Activated CD8-positive, alpha-beta memory T cell treated with anti-CD3 and anti-CD28 coated beads, Interleukin-2, amount 10 ng/mL, durations not matched to agents 7 days and 5 days (primary cell): ENCODE measurements at places on chromosomes 4 and X.

DNA sequence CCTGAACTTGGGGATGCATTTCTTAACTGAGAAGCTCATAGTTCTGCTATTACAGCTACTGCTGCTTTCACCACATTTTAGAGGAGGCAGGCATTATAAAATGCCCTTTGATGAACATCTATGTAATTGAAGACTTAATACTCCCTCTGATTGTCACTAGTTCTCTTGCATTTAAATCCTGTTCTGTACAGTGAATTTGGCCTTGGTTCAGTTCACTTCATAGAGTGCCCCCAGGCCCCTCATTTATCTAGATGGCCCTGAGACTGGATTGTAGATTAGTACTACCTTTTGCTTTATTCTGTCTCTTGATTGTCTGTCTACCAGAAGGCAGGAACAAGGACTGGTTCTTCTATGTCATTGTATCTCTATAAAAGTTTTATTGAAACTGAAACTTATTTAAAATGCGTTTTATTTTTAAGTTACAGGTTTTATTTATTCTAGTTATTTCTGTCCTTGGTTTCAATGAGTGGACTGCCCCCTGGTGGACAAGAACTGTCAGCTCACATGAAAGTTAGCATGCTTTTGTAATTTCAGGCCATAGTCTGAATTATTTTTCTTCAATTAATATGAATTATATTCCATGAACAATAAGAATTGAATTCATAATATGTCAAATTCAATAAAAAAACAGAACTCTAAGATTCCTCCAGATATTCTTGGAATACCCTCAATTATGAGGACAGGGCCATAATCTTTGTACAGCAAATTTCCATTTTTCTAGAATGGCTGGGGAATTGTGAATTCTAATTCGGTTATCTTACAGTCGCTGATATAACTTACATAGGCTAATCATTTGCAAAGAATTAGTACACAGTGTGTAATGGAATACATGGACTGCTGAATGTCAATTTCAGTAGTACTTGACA, 47.2 kb upstream of the TMEM33 start:
- DNase-seq: peak; percentile 54

- peak; percentile 69 for DNase-seq
These were observed 30.6 kb upstream of the IL9R start for GRCh38 chrX:155966876-155967275.

- DNase-seq: no peak
These were observed 15.7 kb downstream of the LGI2 start for GRCh38 chr4:25015012-25015411.

DNA sequence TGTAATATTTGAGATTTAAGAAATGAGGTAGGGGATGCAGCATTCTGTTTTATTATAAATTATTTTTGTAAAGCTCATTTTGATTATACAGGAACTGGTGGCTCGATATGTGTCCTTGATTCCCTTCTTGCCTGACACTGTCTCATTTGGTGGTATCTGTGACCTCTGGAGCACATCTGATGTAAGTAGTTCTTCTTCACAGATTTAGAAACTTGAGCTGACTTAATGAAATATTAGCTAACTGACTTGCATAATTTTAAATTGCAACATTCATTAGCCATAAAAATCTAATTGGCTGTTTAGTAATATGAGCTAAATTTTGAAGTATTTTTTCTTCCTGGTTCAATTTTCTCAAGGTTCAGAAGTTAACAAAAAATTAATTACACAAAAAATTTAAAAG, 69.1 kb downstream of the FBXL5 start:
- DNase-seq: no peak

DNA sequence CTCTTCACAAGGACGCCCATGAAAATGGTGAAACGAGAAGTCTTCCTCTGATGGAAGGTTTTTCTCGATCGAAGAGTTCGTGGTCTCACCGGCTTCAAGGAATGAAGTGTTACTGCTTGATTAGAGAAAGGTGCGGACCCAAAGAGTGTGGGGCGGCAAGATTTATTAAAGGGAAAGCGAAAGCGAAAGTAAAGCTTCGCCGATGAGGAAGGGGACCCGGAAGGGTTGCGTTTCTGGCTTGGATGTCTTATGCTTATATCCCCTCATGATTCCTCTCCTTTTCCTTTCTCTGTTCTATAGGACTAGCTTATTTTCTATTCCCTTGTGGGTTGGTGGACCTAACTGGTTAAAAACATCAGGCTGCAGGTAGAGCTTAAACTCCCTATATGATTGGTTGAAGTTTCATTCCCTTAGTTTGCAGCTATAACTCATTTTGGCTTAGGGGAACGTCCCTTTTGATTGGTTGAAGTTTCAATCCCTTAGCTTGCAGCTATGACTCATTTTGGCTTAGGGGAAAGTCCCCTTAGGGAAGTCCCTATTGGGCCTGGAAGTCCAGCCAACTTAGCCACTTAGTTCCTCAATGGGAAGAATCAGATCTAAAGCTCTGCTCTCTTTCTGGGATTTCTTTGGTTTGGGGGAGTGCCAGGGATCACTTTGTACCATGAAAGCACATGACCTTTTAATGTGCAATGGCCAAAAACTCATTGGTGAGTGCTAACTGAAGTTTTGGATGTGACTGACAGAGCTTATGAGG, 1025.0 kb upstream of the PCDH10 start:
- DNase-seq: no peak

GRCh38 chr4:24995346-24995919, 35.3 kb downstream of the LGI2 start:
- DNase-seq: no peak

DNA sequence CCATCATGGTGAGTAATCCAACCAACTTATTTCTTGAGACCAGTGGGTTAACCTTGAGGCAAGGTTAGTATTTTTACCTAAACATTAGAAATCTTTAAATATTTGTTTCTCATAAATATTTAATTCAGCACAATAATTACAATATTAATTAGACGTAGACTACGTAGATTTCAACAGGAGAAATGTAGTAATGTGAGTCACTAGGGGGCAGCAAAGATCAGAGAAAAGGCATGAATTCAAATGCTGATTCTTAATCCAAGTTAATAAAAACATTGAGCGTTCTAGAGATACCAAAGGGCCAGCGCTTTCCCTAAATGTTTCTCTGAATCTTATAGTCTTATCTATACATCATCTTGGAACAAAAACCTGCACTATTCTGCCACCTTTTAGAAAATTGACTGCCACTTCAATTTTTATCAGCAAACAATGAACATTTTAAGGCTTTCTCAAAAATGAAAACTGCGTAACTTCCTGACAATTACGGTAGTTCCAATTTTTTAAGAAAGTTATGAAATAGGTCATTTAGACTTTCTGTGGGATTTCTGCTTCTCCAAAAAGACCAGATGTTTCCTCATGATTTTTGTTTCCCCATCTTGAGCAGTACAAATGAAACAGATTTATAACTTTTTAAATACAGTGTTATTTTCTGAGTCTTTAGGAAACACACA, 180.7 kb downstream of the GASK1B start:
- no peak for DNase-seq

DNA sequence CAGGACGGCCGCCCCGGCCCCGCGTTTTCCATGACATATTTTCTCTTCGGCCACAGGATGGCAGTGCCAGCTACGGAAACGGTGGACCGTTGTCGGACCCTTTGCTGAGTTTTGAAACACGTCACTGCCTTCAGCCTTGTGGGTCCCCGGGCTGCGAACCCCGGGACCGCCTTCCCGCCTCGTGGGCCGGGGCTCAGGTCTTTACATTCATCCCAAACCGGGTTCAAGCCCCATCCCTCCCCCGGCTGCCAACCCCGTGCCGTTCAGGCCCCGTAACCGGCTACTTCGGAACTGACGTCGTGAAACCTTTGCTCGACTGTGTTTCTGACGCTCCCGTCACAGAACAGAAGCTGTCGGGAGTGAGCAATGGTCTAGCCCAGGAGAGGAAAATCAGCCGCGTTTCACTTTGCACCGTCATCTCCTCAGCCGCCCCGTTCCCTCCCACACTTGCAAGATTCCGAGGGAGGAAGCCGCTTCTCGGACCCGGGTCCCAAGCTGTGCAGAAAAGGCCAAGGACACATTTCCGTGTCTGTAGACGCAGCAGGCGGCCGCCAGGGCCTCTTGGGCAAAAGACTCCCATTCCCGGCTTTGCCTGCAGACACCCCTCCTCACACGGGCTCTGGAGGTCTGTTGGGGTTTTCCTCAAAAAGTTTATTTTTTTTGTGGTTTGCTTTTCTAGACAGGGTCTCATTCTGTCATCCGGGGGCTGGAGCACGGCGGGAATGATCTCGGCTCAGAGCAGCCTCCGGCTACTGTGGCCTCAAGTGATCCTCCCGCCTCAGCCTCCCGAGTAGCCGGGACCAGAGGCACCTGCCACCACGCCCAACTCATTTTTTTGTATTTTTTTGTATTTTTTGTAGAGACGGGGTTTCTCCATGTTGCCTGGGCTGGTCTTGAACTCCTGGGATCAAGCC, 41.4 kb upstream of the PPP2R3B start:
- DNase-seq: no peak

DNA sequence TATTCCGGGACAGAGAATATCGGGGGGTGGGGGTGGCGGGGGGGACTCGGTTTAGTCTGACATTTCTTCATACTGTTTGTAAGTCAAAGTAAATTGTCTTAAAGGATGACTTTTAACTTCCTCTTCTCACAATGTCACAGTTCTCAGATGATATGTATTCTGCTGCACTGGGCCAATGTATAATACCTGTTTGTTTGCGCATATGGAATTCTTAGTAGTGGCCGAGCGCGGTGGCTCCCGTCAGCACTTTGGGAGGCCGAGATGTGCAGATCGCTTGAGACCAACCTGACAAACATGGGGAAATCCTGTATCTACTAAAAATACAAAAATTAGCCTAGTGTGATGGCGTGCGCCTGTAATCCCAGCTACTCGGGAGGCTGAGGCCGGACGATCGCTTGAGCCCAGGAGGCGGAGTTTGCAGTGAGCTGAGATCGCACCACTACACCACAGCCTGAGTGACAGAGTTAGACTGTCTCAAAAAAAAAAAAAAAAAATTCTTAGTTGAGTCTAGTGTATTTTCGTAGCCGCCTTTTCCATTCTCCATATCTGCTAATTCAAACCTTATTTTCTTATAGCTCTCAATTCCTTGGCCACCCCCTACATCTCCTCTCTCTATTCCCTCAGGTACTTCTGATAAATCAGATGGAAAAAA, 851 bp downstream of the POLR2B start:
- DNase-seq: peak; percentile 85

GRCh38 chr4:37762294-37762990, 64.0 kb upstream of the PGM2 start:
- no peak for DNase-seq

DNA sequence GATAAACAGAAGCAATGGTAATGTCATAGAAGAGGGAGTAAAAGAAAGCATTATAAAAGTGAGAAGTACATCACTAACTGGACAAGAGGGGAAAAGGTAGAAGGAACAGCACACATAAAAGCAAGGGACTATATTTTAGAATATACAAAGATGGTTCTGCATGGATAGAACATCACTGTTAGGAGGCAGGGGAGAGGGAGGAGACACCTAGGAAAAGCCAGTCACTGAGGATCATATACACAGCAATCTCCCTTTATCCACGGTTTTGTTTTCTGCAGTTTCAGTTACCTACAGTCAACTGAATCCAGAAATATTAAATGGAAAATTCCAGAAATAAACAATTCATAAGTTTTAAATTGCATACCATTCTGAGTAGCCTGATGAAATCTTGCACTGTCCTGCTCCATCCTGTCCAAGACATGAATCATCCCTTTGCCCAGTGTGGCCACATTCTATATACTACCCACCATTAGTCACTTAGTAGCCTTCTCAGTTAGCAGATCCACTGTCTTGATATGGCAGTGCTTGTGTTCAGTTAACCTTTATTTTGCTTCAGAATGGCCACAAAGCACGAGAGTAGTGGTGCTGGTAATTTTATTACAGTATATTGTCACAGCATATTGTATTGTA, 74.2 kb downstream of the PPA2 start:
- no peak for DNase-seq

- no peak for DNase-seq
These were observed 508.7 kb downstream of the FSTL5 start for GRCh38 chr4:161655148-161655547.

DNA sequence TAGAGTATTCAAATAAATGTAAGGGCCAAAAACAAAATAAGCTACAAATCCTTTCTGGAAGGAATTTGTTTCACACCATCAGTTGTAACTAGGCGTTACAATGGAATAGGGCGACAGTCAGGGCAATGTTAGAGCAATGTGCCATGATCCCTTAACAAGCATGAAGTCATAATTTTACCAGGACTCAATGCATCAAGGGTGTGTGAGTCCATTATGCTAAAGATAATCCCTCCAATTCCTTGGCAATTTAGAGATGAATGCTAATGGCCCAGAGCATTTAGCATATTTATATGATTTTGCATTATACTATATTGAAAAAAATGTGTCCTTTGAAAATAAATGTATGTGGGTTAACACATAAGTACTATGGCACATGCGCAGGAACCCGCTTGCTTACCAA, 73.1 kb downstream of the GRIA2 start:
- DNase-seq: no peak

DNA sequence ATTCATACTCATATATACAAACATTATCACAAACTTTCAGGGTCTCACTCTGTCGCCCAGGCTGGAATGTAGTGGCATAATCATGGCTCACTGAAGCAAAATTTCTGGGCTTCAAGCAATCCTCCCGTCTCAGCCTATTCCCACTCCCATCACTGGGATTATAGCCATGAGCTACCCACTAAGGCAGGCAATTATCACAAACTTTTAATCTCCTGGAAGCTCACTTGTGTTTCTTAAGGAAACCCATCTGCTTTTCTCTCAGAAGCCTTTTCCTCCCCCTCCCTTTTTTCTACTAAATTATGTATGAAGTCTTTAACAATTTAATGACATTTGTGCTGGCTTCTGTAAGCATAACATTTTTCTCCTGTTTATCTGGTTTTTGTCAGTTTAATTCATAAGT, 170.5 kb downstream of the AREG start:
- DNase-seq: no peak

DNA sequence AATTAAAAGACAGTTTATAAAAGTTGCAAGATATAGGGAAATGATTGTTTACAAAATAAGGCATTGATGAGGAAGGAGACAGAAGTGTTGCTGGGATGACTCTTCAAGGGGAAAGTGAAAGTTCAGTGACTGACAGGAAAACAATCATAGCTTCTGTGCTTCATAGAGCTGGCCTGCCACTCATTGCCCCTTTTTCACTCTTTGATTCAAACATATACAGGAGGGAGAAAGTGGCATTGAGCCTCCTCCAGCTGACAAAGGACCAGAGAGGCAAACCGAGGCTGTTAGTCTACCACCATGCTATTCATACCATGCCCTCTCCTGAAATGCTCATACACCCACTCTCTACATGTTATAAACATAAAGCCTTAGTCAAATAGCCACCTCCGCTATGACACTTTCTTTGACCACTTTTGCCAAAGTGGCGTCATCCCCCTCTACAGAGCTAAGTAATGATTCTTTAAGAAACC, 79.2 kb upstream of the ATOH1 start:
- DNase-seq: no peak

GRCh38 chr4:177225605-177226004, 84.1 kb upstream of the NEIL3 start:
- no peak for DNase-seq

- no peak for DNase-seq
These were observed 273.7 kb downstream of the ARHGAP24 start for GRCh38 chr4:85748654-85749053.
